ENCODE measurements at places on chromosomes 7 and 10.
A peak's percentile ranks its signal among the peaks of the same experiment; 100 is the strongest.

- DNase-seq = no peak
Measured at GRCh38 chr7:42694894-42695507, 216.9 kb downstream of the C7orf25 start.

GRCh38 chr7:4830176-4830575 lies 31.7 kb downstream of the PAPOLB start:
- peak; percentile 17 for DNase-seq

DNA sequence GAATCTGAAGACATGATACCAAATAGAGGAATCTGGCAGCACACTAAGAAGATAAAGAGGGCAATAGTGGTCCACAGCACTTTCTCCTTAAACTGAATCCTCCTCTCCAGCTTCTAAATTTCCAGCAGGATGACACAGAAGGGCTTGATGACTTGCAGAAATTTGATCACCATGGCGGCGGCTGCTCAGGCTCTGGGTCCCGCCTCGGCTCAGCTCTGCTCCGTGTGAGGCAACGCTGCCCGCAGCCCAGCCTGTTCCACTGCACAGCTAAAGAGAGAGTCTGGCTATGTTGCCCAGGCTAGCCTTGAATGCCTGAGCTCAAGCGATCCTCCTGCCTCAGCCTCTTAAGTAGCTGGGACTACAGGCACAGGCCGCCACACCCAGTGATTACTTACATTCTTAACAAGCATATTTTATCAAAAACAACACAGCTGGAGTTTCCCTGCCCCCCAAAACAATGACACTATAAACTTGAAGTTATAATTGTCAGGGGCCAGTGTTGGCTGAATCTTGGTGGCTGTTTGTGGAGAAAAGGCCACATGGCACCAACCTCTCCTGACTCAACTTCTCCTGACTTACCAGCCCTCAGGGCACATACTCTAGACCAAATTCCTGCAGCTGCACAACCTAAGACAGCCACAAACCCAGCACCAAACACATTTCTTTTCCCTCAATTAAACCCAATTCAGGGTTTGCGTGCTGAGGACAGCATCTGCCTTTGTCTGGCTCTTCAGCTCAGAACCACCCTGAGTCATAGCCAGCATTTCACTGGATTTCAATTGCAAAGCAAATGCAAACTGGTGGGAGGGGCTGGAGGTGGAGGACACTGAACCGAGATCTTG lies 11.6 kb upstream of the TNPO3 start:
- DNase-seq = no peak

DNA sequence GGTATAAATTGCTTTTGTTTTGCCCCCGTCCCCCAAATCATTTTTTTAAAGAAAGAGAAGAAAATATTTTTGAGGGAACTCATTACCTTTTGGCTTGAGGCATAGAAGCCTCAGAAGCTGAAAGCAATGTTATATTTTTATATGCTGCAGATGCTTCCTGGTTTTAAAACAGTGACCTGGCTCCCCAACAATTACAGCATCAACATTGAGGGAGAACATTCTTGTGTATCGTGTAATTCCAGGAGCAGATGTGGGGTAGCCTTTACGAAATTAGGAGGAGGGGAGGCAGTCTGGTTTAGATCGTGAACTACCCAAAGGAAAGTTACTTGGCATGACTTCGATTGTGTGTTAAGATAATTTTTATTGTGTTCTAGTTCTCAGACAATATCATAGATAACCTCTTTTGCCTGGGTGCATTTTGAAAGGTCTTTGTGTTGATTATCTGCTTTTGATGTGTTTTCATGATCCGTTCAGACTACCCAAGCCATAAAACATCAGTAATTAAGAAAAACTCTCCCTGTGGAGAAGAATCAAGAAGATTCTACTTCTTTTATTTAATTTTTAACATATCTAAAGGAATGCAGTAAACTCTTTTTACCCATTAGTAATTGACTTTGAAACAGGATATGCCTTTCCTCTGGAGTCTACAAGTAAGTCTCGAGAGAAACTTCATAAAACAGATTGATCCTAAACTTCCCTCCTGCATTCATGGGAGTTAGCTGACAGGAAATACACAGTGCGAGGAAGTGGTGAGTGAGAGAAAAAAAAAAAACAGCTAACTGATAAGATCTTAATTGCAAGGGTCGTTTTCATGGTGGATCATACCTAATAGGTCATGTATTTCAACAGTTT lies 141.4 kb downstream of the KIAA1217 start:
- no peak for DNase-seq

Data from stimulated activated CD4-positive, alpha-beta T cell treated with anti-CD3 and anti-CD28 coated beads, TNF-alpha, amount 100 ng/mL, for 4 hours (primary cell).